ENCODE measurements at places on chromosomes 4 and X.

GRCh38 chr4:5923376-5923775 is 30.5 kb upstream of the CRMP1 start:
- no peak for DNase-seq

GRCh38 chr4:21454831-21455230 is 493.7 kb downstream of the KCNIP4 start:
- no peak for DNase-seq

DNA sequence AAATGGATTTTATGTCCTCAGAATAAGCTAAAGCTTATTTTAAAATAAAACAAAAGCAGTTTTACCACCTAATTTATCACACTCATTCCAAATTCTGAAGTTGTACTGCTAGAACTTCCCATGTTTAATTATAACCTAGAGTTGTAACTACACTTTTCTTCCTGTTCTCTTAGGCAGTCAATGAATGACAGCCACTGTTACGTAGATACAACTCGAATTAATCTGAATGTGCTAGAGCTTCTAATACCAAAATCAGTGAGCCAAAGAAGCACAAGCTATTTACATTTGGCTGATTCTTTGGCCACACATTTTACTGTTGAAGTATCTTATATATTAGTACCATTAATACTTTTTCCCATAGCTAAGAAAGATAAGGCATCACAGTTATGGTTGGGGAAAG is 99.0 kb upstream of the FTHL17 start:
- no peak for DNase-seq

DNA sequence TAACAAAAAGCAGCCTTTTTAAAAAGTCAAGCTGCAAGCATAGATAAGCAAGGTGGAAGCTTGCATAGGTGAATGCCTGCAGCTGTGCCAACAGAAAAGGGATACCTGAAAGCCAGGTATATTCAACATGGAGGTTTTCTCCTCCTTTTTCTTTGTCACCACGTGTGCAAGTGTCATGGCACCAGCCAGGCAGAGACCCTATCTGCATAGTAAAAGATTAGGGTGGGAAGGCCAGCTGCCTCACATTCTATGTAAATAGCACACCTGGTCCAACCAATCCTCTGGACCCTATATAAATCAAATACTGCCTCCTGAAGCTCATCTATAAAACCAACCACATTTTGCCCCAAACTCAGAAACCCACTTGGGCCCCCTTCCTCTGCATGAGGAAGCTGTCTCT is 28.0 kb upstream of the PLK4 start:
- DNase-seq, result no peak

- no peak for DNase-seq
These were observed 506.0 kb upstream of the FAM241A start for GRCh38 chr4:111639120-111639690.
